ENCODE measurements at places on chromosomes 16 and 17.
A peak's percentile ranks its signal among the peaks of the same experiment; 100 is the strongest.

GRCh38 chr16:80288616-80289015 is 252.2 kb upstream of the DYNLRB2 start:
- no peak for DNase-seq

DNA sequence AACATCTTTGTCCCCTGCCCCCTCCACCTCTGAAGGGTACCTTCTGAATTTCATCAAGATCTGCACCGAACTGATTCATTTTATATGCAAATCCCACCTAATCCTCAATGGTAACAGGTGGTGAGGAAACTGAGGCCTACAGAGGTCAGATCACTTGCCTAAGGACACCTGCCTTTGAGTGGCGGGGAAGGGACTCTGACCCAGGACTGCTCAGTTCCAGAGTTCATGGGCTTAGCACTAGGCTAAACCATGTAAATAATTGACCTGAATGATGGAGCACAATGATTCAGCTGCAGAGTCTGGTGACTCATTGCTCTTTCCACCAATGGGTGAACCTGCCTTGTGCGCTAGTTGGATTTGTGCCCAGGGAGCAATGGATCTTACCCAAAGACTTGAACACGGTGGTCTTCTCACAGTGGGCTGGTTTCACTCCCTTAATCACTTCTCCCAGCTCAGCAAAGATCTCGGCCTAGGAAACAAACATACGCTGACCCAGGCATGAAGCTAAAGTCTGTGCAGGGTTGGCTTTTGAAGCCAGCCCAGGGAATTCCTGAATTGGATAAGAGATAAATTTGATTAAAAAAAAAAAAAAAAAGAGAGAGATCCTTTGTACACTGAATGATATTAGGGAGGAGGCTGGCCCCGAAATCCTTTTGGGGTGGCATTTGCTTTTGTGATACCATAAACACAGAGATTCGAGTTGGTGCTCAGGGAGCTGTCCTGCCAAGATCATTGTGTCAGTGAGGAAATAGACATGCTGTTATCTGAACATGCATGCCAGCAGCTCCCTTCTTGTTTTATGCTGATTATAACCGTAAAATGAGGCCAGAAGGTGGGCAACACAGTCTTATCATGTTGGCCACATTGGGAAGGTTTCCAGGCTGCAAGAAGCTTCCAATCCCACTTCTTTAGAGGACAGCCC is 17.0 kb downstream of the CRYM start:
- no peak for DNase-seq

GRCh38 chr17:63450551-63450950 is 4.4 kb upstream of the CYB561 start:
- DNase-seq, result peak; percentile 29

- no peak for DNase-seq
Observed at GRCh38 chr17:79252886-79253285, 178.3 kb downstream of the ENGASE start.

DNA sequence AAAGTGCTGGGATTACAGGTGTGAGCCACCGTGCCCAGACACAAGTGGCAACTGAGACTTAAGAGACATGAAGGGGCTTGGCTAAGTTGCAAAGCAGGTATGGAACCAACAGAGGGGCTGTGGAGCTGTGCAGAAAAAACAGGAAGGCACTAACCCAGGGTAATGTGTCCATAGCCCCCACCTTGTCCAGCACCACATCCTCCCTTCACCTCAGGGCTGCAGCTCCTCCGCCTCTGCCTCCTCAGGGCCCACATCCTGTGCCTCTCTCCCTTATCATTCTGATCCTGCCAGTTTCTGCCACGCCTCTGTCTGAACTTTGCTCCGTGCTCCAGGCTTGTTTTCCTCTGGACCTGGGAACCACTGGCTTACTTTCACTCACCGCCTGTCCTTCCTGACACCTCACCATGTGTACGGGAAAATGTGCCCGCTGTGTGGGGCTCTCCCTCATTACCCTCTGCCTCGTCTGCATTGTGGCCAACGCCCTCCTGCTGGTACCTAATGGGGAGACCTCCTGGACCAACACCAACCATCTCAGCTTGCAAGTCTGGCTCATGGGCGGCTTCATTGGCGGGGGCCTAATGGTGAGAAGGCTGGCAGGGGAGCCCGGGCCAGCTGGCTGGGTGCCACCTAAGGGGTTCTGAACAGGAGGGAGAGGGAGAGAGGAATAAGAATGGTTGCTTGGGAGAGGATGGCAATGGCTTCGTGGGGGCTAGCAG is at the start of gene TM4SF5:
TM4SF5 (plus strand) TSS at position 368 of the 716 bp plus-strand sequence; CDS start at position 405, 37 bp downstream.
- DNase-seq, result no peak

DNA sequence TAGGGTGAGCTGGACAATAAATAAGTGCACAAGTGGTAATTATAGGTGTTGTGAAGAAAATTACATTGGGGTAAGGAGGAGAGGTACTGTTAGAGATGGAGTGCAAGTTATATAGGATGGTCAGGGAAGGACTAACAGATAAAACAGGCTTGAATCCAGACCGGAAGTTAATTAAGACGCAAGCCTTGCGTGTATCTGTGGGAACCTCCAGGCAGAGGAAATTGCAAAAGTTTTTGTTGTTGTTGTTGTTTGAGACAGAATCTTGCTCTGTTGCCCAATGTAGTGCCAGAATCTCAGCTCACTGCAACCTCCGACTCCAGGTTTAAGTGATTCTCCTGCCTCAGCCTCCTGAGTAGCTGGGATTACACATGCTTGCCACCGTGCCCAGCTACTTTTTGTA is 2.4 kb upstream of the ZNF18 start:
- no peak for DNase-seq

GRCh38 chr16:67150833-67151396 is at the start of gene B3GNT9:
B3GNT9 (minus strand) TSS chr16:67150998; CDS start chr16:67150485, 513 bp downstream.
- DNase-seq, result peak; percentile 48

- peak; percentile 90 for DNase-seq
Observed at GRCh38 chr16:30186782-30187555, 3.6 kb downstream of the CORO1A start.

DNA sequence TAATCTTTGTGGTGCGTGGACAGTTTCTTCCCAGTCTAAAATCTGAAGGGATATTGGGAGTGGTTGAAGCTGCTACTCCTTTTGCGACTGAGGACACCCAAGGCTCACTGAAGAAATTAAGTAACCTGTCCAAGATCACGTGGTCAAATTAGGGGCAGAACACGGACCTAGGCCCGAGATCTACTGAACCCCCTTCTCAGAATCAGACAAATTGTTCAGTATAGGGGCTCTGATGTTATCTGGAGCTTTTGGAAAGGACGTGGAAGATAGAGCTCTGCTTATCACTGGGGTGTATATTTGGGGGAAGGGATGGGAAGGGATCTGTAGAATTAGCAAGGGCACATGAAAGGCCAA is 857 bp downstream of the TANGO6 start:
- no peak for DNase-seq

- peak; percentile 82 for DNase-seq
Observed at GRCh38 chr16:57519796-57520360, 16.5 kb downstream of the CCDC102A start.

- no peak for DNase-seq
Observed at GRCh38 chr17:9801505-9801904, 10.1 kb upstream of the DHRS7C start.

- DNase-seq, result no peak
Observed at GRCh38 chr17:4221899-4222659, 41.7 kb downstream of the ANKFY1 start.

DNA sequence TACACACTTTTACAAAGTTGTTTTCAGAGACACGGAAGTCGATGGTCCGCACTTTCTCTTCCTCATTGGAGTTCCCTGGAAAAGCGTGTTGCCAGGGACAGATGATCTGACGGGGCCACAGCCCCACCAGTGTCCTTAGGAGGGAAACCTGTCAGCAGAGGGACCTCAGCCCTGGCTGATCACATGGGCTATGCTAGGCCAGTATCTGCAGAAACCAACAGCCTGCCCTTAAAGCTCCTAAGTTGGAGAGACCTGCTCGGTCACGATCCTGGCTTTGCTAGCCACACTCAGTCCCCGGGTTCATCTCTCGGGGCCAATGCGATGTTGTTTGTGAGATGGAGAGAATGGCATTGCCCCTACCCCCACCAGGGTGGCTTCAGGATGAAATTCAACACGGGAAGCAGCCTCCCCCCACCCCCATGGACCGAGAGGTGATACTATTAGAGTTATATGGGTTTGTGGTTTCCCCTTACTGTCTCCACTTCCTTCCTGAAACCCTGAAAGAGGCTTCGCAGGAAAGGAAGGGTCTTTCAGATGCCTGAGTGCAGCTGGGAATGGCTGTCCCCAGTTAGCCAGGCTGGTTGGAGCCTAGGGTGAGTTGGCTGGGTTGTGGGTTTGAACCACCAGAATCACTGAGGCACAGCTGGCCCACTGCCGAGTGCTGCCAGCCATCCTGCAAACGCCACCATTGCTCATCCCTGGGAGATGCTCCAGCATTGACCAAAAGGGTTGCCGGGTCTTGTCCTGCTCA is 16.6 kb downstream of the RMI2 start:
- peak; percentile 24 for DNase-seq

- DNase-seq, result no peak
Observed at GRCh38 chr16:4016005-4016352, 100.3 kb downstream of the ADCY9 start.

- DNase-seq, result no peak
Observed at GRCh38 chr17:13346081-13346533, 255.6 kb downstream of the HS3ST3A1 start.

DNA sequence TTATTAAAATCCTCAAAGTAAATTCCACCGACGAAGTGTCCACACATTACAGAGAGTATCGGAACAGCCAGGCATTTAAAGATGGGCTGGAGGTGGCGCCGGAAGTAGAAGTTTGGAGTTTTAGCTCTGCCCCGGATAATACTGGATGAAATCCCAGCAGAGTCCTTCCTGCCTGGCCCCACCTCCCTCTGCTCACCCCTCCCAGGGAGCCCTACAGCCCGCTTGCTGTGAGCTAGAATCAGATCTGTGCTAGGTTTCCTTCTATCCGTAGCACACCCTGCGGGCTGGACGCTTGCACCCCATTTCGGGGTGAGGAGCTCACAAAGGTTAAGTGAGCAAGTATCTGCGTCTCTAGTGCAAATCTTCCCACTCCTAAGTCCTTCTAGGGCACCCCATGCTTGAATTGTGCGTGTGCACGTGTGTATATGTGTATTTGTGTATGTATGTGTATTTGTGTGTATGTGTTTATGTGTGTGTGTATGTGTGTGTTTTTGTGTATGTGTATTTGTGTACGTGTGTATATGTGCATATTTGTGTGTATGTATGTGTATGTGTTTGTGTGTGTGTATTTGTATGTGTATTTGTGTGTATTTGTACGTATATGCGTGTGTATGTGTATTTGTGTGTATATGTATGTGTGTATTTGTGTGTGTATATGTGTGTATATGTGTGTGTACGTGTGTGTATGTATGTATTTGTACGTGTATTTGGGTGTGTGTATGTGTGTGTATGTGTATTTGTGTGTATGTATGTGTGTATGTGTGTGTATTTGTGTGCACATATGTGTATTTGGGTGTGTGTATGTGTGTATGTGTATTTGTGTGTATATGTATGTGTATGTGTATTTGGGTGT is 61.4 kb downstream of the HAPSTR1 start:
- DNase-seq, result no peak

GRCh38 chr16:23948949-23949411 is 113.2 kb downstream of the PRKCB start:
- peak; percentile 57 for DNase-seq

DNA sequence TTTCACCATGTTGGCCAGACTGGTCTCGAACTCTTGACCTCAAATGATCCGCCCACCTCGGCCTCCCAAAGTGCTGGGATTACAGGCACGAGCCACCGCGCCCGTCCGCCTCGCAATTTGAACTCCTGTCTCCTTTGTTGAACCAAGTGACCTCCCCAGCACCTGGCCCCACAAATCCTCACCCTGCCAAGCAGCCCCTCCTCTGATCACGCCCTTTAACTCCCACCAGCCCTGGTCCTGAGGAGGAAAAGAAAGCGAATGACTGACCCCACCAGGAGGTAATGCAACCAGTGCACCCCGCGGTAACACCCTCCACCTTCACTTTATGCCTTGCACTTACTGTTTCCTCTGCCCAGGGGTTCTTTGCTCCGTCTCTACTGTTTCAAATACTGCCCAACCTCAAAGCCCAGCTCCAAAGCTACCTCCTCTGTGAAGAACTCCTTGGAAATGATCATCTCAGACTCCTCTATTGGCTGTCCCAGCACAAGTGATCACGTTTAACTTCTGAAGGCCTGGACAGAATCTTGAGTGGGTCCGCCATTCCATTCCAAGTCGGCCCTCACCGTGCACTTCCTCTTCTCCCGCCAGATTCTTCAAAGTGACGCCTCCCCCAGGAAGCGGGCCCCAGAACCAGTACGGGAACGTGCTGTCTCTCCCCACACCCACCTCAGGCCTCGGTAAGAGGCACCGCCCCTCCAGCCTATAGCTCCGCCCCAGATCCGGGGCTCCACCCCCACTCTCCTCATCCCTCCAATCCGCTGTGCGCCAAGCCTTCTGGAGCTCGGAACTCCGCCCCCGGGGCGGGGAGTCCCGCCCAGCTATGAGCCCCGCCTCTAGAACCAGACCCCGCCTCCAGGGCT is 4.4 kb downstream of the CD19 start:
- peak; percentile 83 for DNase-seq

DNA sequence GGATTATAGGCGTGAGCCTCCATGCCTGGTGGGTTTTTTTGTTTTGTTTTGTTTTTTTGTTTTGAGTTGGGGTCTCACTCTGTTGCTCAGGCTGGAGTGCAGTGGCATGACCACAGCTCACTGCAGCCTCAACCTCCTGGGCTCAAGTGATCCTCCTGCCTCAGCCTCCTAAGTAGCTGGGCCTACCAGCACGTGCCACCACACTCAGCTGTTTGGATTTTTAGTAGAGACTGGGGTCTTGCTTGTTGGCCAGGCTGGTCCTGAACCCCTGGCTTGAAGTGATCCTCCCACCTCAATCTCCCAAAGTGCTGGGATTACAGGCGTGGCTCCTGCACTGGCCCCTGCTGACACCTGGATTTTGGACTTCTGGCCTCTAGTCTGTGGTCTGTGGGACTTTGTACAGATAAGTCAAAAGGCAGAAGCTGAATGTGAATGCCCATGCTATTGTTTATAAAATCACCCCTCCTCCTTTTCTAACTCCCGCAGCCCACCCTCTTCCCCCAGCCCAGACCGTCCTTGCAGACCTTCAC is 5.7 kb downstream of the SNAI3 start:
- no peak for DNase-seq

GRCh38 chr17:48054238-48055185 is 6.4 kb downstream of the NFE2L1 start:
- no peak for DNase-seq

- DNase-seq, result no peak
Observed at GRCh38 chr16:70460737-70461261, 6.4 kb downstream of the FCSK start.

DNA sequence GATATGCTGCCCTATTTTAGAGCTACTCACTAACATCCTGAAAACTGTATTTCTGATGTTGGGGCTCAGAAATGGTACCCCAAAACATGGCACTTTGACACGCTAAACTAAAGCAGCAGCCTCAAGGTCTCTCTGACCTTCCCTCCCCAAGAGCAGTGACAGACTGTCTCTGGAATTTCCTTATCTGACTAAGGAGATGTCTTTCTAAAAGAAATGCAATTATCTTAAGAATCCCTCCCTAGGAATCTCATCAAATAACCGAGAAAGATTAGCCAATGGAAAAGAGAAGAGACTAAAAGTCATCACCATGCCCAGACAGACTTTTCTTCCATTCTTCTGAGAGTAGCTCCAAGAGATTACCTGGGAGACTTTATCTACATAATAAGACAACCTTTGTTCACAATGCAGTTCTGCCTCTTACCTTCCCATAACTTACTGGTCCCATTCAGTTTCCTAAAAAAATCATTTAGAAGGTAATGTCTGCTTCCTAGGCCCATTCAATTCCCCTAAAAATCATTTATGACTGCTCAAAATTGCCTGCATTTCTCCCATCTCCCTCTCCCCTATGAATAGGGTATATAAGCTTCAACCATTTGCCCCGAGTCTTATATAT is 123.9 kb downstream of the CPPED1 start:
- DNase-seq, result no peak
